HCT116 (cell line): ENCODE measurements at places on chromosomes 4 and X. TPM values are rescaled to one million over a fixed set of nuclear protein-coding genes. Genes with fewer than 3 reads are reported as not detected.

Gene CPLX1
- 14.5 TPM for total RNA-seq

Gene GAGE12H
- not detected for total RNA-seq

Gene ATP2B3
- total RNA-seq: not detected

Gene SH3BGRL
- total RNA-seq: 32.4 TPM

Gene STK32B
- total RNA-seq: not detected

Gene FAM120C
- total RNA-seq: 6.1 TPM

Gene NXF2
- not detected for total RNA-seq

Gene MYOZ2
- not detected for total RNA-seq

Gene POU4F2
- total RNA-seq: not detected

Gene XAGE1A
- not detected for total RNA-seq

Gene SPANXA1
- not detected for total RNA-seq

Gene GPRASP1
- total RNA-seq: 1.1 TPM

Gene RBMX2
- total RNA-seq: 18.9 TPM

Gene RNF128
- 5.8 TPM for total RNA-seq

Gene FGF2
- 3.8 TPM for total RNA-seq

Gene RAB39B
- 0.10 TPM for total RNA-seq

Gene ACOX3
- total RNA-seq: 16.9 TPM

Gene DDX53
- not detected for total RNA-seq

Gene PDE6B
- total RNA-seq: not detected

Gene PPP1R2C
- total RNA-seq: not detected

Gene FRAS1
- 33.5 TPM for total RNA-seq

Gene IL3RA
- total RNA-seq: not detected

Gene SGMS2
- total RNA-seq: 36.6 TPM

Gene CSN2
- total RNA-seq: not detected

Gene CPEB2
- total RNA-seq: 1.3 TPM

Gene KLHL15
- total RNA-seq: 10.1 TPM

Gene ADGRA3
- total RNA-seq: 43.0 TPM

Gene UGT2A3
- not detected for total RNA-seq

Gene FSTL5
- total RNA-seq: not detected

Gene PCDH11X
- not detected for total RNA-seq

Gene BEND2
- not detected for total RNA-seq

Gene F8A2
- not detected for total RNA-seq

Gene HPSE
- total RNA-seq: 12.6 TPM

Gene UGT8
- 14.8 TPM for total RNA-seq

Gene VSIG4
- 0.59 TPM for total RNA-seq
